ENCODE measurements at places on chromosomes 2 and 18.

- H3K27me3 ChIP-seq: no peaks in the 10 kb centered on the region
- DNase-seq: no peak
- no peaks in the 10 kb centered on the region for H3K36me3 ChIP-seq
- no peak overlapping the region for H3K27ac ChIP-seq
- no peak overlapping the region for H3K4me3 ChIP-seq
These were observed 182.4 kb downstream of the PTPRM start for GRCh38 chr18:7749510-7749981.

- H3K27me3 ChIP-seq: no peaks in the 10 kb centered on the region
- no peak overlapping the region for H3K27ac ChIP-seq
- no peaks in the 10 kb centered on the region for H3K4me1 ChIP-seq
These were observed 57.4 kb downstream of the ADI1 start for GRCh38 chr2:3461801-3462492.

GRCh38 chr2:182081602-182082260 lies 96.1 kb downstream of the PPP1R1C start:
- H3K36me3 ChIP-seq: no peaks in the 10 kb centered on the region
- no peak overlapping the region for H3K4me3 ChIP-seq
- no peaks in the 10 kb centered on the region for H3K27me3 ChIP-seq
- H3K27ac ChIP-seq: no peak overlapping the region
- no peaks in the 10 kb centered on the region for H3K4me1 ChIP-seq

- H3K4me1 ChIP-seq: peaks cover 18% of the 10 kb centered on the region
- no peaks in the 10 kb centered on the region for H3K36me3 ChIP-seq
- H3K27me3 ChIP-seq: peaks cover 7% of the 10 kb centered on the region
- H3K27ac ChIP-seq: no peak overlapping the region
These were observed 2.0 kb upstream of the SETBP1 start for GRCh38 chr18:44678725-44679055.

DNA sequence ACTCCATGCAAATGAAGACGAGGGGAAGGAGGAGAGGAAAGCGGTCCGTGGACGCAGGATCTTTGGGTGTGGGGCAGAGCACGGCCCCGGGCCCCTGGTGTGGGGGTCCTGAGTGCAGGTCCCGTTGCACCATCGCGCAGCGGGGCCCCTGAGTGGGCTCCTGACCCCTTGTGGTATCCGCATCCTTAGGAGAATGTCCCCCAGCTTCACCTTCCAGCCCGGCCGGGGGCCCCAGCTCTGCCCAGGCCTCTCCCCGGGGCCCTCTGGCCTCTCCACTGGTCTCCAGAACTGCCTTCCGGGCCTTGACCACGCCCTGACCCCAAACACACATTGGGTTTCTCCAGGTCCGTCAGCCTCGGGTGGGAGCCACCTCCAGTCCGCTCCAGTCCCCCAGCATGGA lies 431.8 kb upstream of the SALL3 start:
- H3K4me3 ChIP-seq: no peak overlapping the region
- H3K27me3 ChIP-seq: no peaks in the 10 kb centered on the region

DNA sequence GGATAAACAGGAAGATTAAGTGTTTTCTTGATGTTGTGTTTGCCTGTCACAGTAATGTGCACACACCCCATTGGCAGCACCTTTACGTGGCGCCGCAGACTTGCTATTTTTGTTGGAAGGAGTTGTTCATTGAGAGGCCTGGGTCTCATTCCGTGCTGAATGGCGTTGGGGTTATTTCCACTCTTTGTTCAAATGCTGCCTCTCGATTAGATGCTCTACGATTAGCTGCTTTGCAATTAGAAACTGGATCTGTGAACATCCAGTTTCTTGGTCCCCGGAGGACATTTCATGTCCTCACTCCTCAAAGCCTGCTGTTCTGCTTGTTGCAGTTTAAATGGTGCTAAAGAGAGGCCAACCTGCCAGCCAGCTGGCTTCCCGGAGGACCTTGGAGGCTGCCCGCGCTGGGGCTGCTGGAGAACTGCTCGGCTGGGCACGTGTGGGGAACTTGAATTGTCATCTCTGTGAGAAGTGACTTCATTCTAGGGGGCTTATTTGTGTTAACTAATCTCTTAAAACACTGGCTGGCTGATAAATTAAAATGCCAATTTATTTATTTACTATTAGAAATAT lies 117.4 kb upstream of the NABP1 start:
- H3K4me3 ChIP-seq: no peak overlapping the region
- H3K27ac ChIP-seq: no peak overlapping the region
- DNase-seq: no peak
- no peaks in the 10 kb centered on the region for H3K27me3 ChIP-seq
- no peaks in the 10 kb centered on the region for H3K36me3 ChIP-seq

- H3K4me3 ChIP-seq: no peak overlapping the region
- H3K4me1 ChIP-seq: no peaks in the 10 kb centered on the region
- no peaks in the 10 kb centered on the region for H3K36me3 ChIP-seq
- DNase-seq: no peak
- H3K27me3 ChIP-seq: no peaks in the 10 kb centered on the region
These were observed 107.2 kb downstream of the FEZ2 start for GRCh38 chr2:36490749-36491148.

DNA sequence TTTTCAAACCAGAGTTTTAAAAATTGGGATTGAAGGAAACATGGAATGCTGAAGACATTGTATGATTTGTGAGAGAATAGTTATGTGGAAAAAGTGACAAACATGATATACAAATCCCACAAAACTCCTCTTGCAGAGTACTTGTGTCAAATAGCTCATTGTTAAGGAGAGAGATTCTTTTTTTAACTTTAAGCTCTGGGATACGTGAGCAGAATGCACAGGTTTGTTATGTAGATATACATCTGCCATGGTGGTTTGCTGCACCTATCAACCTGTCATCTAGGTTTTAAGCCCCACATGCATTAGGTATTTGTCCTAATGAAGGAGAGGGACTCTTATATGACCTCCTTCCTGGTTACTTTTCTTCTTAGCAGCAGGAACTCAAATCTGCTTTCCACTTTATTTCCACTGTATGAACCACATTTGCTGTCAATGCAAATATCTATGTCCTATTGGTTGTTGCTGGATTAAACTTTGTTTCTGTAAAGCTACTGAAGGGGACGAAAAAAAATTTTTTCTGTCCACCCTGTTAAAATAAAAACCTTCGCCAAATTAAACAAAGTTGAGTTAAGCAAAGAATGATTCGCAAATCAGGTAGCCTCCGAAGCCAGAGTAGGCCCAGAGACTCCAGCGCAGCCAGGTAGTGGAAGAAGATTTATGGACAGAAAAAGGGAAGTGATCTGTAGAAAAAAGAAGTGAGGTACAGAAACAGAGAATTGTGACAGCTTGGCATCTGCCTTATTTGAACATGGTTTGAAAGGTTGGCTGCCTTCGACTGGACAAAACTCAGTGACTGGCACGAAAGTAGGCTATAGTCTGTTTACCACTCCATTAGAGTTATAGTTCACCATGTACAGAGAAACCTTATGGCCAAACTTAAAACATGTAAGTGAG lies 430.1 kb upstream of the CHST9 start:
- H3K27me3 ChIP-seq: no peaks in the 10 kb centered on the region
- H3K27ac ChIP-seq: no peak overlapping the region
- H3K36me3 ChIP-seq: no peaks in the 10 kb centered on the region
- no peak overlapping the region for H3K4me3 ChIP-seq

- no peak for DNase-seq
- H3K4me3 ChIP-seq: no peak overlapping the region
- H3K27me3 ChIP-seq: no peaks in the 10 kb centered on the region
- no peak overlapping the region for H3K27ac ChIP-seq
- H3K4me1 ChIP-seq: no peaks in the 10 kb centered on the region
These were observed 122.1 kb downstream of the DLGAP1 start for GRCh38 chr18:4333043-4333442.

DNA sequence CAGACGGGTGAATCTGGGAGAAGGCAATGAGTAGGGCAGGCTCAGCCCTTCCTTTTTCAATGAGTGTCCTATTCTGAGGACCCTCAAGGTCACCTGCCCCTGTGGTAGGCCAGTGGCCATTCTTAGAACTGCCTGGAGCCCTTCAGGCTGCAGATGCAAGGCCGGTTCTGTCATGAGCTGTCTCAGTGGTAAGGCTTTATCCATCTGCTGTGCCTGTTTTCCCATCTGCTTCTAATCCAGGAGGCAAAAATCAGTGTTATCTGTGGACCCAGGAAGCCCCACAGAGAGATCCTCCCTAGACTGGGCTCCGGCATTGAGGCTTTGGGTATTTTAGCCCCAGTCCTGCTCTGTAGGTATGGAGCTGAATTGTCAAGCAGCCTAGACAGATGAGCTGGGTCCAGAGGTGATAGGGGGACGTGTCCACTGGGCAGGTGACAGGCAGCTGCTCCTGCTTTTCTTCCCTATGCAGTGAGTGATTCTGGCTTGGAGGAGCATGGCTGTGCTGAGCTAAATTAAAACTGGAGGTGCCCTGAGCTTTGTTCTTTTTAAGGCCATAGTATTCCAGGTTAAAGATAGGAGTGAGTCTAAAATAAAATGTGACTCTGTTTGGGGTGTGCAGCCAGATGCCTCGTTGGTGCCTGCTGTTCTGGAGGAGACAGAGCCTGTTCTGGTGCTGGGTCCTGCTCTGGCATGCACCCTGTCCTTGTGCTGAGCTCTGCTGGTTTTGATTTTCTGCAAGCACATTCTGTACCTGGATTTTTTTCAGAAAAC lies 92.5 kb downstream of the FHOD3 start:
- no peaks in the 10 kb centered on the region for H3K36me3 ChIP-seq
- H3K27ac ChIP-seq: no peak overlapping the region
- H3K4me1 ChIP-seq: no peaks in the 10 kb centered on the region
- no peak for DNase-seq
- no peak overlapping the region for H3K4me3 ChIP-seq

GRCh38 chr2:170243118-170243837 lies 65.3 kb downstream of the MYO3B start:
- DNase-seq: no peak
- H3K4me1 ChIP-seq: no peaks in the 10 kb centered on the region
- no peak overlapping the region for H3K4me3 ChIP-seq
- no peaks in the 10 kb centered on the region for H3K36me3 ChIP-seq
- H3K27me3 ChIP-seq: no peaks in the 10 kb centered on the region
- no peak overlapping the region for H3K27ac ChIP-seq

GRCh38 chr2:177543007-177543760 lies 150.6 kb downstream of the AGPS start:
- peaks cover 4% of the 10 kb centered on the region for H3K36me3 ChIP-seq
- no peak overlapping the region for H3K27ac ChIP-seq
- no peaks in the 10 kb centered on the region for H3K4me1 ChIP-seq
- no peak for DNase-seq
- H3K27me3 ChIP-seq: no peaks in the 10 kb centered on the region

GRCh38 chr2:121345101-121345500 lies 60.1 kb upstream of the TFCP2L1 start:
- no peak for DNase-seq
- H3K27me3 ChIP-seq: no peaks in the 10 kb centered on the region
- H3K4me1 ChIP-seq: no peaks in the 10 kb centered on the region

DNA sequence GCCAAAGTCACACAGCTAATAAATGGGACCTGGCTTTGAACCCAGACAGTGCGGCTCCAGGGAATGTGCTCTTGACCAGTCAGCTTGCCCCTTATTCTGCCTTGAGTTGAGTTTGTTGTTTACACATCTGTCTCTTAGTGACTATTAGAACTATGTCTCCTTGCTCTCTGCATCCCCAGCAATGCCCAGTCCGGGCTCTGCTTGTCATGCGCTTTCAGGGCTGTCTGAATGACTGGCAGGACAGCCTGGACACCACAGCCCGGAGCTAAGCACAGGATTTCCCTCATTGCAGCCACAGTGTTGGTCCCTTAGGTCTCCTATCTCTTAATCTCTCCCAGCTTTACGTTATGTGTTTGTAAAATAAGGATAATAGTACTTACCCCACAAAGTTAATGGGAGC lies 246.4 kb upstream of the RAB12 start:
- no peak overlapping the region for H3K4me3 ChIP-seq
- H3K4me1 ChIP-seq: peaks cover 8% of the 10 kb centered on the region
- DNase-seq: no peak
- H3K27me3 ChIP-seq: no peaks in the 10 kb centered on the region

DNA sequence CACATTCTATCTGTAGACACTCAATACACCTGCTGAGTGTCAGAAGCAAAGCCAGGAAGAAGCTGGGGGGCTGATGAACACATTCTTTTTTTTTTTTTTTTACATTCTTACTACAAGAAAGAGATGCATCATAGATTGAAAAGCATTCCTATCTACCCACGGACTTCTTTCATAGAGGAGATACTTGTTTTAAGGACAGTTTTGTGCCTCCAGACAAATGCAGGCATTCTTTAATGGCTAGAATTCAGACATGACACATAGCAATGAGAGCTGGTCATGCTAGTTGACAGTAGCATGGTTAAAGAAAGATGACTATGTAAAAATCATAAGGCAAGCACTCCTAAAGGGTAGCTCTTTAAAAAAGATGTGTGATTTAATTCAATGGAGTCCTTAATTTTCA lies 110.2 kb downstream of the EPHA4 start:
- peaks cover 16% of the 10 kb centered on the region for H3K4me1 ChIP-seq
- no peak for DNase-seq
- no peaks in the 10 kb centered on the region for H3K27me3 ChIP-seq

DNA sequence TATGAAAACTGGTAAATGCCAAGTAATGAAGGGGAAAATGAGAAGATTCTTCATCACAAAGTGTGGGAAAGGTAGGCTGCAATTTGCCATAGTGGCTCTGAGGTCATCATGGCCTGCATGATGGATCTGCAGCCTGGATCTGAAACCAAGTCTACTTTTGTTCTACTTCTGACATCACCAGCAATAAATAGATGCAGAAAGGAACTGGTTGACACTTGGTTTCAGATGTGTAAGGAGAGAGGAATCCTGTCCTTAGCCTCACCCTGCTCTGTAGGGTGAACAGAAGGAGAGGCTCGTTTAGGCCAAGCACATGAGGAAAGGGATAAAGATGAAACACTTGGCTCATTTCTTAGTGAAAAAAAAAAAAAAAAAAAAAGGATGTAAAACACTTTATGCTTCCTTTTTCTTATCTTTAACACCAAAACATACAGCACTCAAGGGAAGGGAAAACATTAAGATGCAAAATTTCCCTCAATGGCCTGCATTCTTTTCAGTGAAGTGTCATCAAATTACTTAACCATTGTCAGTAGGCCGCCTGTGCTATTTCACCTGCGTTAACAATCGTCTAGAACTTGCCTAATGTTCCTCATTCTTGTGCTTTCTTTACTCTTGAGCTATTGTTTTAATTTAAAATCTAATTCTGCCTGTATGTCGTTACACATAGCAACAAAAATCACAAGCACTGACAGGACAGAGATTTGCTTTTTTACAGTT lies 3.9 kb downstream of the NEB start:
- no peak overlapping the region for H3K4me3 ChIP-seq
- H3K36me3 ChIP-seq: no peaks in the 10 kb centered on the region
- H3K4me1 ChIP-seq: no peaks in the 10 kb centered on the region
- no peak for DNase-seq
- no peaks in the 10 kb centered on the region for H3K27me3 ChIP-seq
- H3K27ac ChIP-seq: no peak overlapping the region

- H3K4me1 ChIP-seq: no peaks in the 10 kb centered on the region
- H3K36me3 ChIP-seq: no peaks in the 10 kb centered on the region
- H3K27ac ChIP-seq: no peak overlapping the region
- no peak overlapping the region for H3K4me3 ChIP-seq
These were observed 364.4 kb upstream of the GCFC2 start for GRCh38 chr2:76075126-76075525.

GRCh38 chr2:42281416-42282081 lies 79.5 kb downstream of the COX7A2L start:
- no peaks in the 10 kb centered on the region for H3K27me3 ChIP-seq
- H3K36me3 ChIP-seq: peaks cover 14% of the 10 kb centered on the region
- no peak overlapping the region for H3K27ac ChIP-seq
- no peak for DNase-seq
- H3K4me1 ChIP-seq: no peaks in the 10 kb centered on the region

All from common myeloid progenitor, CD34-positive (primary cell).